ENCODE measurements at places on chromosomes 3 and 15.

DNA sequence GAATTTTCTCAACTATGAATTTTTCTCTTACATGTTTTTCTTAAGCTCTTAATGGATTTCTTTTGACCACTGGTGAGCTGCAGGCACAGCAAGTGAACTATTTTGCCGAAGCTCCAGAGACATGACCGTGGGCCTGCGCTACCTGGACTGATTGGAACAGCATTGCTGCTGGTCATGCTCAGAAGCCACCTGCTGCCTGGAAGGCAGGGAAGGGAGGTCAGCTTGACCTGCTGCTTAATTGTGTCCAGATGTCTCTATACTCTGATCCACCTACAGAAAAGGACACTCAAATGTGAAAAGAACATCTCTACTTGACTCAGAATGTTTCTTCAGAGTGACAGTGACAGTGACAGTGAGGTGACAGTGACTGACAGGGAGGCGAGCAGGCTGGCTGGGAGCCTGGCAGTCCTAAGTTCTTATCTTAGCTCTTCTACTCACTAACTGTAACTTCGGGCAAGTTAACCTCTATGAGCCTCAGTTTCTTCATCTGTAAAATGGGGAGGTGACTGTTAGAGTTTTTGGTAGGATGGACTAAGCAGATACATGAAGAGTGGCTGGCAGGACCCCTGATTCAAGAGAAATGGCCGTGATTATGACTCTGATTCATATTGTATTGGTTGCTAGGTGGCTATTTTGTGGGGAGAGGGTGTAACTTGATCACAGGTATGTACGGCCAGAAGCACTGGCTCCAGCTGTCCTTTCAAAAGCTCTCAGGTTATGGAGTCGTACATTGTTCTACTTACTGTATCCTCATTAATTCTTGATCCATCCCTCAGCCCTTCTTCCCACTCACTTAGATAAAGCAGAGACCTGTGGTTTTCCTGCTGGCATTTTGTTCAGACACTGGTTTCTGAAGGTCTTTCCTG, 54.8 kb upstream of the DLG1 start:
- peak; percentile 25 for DNase-seq

GRCh38 chr3:56295161-56295560, 173.1 kb downstream of the ERC2 start:
- DNase-seq, result no peak

DNA sequence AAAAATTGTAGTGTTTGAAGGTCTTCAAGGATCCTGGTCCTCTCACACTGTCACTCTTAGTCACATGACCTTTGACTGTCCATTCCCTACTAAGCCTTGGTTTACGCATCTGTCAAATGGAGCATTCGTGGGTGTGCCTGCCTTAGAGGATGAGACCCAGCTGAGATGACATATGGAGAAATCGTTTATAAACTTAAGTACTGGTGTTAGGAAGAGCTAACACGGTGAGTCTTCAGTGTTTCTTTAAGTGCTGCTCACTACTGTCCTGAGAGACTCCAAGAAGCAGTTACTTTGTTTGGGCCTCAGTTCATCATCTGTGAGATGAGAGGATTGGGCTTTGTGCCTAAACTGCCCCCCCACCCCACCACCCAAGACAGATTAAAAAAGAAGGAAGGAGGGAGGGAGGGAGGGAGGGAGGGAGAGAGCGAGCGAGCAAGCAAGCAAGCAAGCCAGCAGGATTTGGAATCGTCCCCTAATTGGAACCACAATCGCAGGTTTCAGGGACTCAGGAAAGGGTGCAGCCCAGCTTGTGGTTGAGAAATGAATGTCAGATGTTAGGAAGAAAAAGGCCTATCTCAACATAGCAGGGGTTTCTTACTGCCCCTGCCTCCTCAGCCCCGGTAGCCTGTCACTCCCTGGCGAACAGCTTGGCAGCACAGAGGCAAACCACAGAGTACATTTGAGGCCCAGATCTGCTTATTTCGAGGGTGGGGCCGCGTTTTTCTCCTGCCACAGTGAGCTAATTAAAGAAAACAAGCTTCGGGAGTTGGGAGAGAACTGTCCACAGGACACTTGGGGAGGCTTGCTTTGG, 32.7 kb downstream of the SMAD3 start:
- DNase-seq, result peak; percentile 99

GRCh38 chr3:8931342-8931741, 31.9 kb downstream of the RAD18 start:
- no peak for DNase-seq

- DNase-seq, result no peak
Measured at GRCh38 chr15:65938604-65939003, 69.3 kb downstream of the RAB11A start.

DNA sequence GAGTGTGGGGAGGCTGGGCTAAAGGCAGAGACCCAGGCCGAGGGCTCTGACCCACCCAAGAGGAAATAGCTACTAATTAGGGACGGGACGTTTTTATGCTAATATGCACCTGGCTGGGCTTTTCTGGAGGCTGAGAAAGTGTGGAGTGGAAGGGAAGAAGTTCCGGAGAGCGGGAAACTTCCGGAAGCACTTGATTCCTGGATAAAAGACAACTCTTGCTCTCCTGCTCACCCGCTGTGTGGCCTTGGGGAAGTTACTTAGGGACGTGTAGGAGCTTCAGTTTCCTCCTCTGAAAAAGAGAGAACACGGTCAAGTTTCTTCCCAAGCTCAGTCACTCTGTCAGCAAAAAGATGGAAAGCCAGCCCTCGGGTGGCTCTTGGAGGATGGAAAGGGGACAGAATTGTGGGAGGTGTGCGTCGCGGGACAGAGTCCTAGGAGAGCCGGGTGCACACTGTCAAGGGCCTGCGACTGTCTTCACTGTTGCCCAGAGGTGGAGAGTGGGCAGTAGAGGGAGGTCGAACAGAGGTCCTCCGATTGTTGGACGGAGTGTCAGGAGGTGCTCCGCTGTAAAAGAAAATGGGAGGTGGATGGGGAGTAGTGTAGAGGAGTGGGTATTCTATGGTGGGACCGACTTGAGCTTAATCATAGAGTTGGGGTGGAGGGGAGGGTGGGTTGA, 43.2 kb downstream of the EPHB3 start:
- no peak for DNase-seq

GRCh38 chr3:114144909-114145688, 33.8 kb downstream of the DRD3 start:
- DNase-seq, result peak; percentile 92

- DNase-seq, result peak; percentile 77
Measured at GRCh38 chr3:119293871-119294695, at the start of gene ARHGAP31. TSS of gene ARHGAP31 (plus strand) at chr3:119294383. CDS start at chr3:119294905, 522 bp downstream.

DNA sequence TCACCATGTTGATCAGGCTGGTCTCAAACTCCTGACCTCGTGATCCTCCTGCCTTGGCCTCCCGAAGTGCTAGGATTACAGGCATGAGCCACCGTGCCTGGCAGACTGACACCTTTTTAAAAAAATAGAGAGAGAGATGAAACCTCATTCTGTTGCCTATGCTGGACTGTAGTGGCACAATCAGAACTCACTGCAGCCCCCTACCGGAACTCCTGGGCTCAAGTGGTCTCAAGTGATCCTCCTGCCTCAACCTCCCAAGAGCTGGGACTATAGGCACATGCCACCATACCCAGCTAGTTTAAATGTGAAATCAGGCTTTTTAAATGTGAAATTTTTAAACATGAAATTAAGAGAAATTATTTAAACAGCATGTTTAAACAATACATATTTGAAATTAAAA, 265.2 kb upstream of the UBE2E1 start:
- peak; percentile 9 for DNase-seq

- DNase-seq, result no peak
Measured at GRCh38 chr3:195565716-195566115, 18.0 kb downstream of the APOD start.

GRCh38 chr15:99413955-99414754, 151.6 kb upstream of the MEF2A start:
- DNase-seq, result no peak

GRCh38 chr3:195021692-195022091, 249.3 kb downstream of the XXYLT1 start:
- DNase-seq, result no peak

- DNase-seq, result peak; percentile 64
Measured at GRCh38 chr3:14548321-14548729, 8.2 kb upstream of the GRIP2 start.

DNA sequence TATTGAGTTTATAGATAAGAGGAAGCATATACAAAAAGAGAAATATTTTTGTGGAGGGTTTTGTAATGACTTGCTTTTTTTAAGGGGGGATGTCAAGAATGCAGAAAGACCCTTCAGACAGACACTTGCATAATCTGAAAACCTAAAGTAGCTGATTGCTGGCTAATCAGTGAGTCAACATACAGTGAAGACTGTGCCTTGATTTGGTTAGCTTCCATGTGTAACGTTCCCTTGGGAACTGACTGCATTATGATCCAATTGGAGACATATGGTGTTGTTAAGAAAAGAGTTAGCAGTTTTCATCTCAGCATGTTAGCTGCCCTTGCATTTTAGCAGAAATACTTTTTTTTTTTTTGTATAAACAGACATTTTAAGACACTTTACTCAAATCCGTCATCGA, 483.2 kb downstream of the RBMS3 start:
- DNase-seq, result peak; percentile 57

GRCh38 chr3:45554006-45554666, 40.4 kb upstream of the LIMD1 start:
- peak; percentile 94 for DNase-seq

GRCh38 chr3:177760803-177761202, 563.5 kb upstream of the TBL1XR1 start:
- no peak for DNase-seq

DNA sequence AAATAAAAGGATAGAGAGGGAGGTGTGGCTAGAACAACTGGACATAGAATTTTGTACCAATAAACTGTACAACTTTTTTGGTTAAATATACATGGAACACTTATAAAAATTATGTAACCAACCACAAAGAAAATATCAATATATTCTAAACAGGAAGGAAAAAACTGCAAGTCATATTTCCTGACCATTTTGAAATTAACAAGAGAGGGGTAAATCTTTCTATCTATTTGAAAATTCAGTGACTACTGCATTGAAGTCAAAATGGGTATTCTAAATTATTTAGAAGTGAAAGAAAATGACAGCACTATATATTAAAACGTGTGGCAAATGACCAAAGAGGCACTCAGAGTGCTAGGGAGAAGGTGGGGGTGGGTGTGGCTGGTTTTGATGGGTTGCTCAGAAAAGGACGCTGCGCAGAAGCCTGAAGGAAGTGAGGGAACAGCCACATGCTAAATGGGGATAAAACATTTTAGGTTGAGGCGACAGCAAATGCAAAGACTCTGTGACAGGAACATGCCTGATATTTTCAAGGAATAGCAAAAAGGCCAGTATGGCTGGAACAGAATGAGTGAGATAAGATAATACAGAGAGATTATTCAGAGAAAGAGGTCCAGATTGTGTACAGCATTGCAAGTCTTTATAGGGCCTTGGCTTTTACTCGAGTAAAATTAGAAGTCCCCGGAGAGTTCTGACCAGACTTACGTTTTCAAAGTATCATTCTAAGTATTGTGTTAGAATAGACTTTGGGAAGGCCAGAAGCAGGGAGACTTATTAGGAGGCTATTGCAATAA, 41.1 kb downstream of the ERICH6 start:
- DNase-seq, result no peak

- peak; percentile 9 for DNase-seq
Measured at GRCh38 chr3:43345877-43346276, 59.5 kb downstream of the SNRK start.

GRCh38 chr3:34405159-34405558, 606.7 kb downstream of the PDCD6IP start:
- DNase-seq, result no peak

DNA sequence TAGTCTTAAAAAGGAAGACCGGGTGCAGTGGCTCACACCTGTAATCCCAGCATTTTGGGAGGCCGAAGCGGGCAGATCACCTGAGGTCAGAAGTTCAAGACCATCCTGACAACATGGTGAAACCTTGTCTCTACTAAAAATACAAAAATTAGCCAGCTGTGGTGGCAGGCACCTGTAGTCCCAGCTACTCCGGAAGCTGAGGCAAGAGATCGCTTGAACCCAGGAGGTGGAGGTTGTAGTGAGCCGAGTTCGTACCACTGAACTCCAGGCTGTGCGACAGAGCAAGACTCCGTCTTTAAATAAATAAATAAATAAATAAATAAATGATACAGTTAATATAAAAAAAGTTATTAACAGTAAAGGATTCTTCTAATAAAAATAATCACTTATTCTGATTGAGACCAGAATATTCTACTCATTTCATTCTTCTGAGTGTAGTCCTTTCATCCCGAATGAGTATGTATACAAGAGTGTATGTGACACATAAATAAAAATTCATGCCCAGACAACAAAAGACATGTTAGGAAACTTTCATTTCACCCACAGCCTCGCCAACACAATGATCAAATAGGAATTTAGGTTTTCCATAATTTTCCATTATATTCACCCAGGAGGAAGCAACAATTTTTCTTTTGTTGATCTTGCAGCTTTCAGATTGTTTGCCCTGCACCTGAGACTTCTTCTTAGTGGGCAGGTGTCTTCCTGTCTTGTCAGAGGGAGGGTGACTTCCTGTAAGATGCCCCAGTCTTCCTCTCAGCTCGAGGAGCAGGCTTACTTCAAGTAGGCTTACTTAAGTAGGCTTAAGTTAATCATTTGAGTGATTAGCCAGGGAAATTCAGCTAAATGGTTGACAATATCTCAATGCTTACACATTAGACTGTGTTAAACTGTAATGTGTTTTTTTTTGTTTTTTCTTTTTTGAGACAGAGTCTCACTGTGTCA, 7.8 kb upstream of the NUP210 start:
- no peak for DNase-seq

DNA sequence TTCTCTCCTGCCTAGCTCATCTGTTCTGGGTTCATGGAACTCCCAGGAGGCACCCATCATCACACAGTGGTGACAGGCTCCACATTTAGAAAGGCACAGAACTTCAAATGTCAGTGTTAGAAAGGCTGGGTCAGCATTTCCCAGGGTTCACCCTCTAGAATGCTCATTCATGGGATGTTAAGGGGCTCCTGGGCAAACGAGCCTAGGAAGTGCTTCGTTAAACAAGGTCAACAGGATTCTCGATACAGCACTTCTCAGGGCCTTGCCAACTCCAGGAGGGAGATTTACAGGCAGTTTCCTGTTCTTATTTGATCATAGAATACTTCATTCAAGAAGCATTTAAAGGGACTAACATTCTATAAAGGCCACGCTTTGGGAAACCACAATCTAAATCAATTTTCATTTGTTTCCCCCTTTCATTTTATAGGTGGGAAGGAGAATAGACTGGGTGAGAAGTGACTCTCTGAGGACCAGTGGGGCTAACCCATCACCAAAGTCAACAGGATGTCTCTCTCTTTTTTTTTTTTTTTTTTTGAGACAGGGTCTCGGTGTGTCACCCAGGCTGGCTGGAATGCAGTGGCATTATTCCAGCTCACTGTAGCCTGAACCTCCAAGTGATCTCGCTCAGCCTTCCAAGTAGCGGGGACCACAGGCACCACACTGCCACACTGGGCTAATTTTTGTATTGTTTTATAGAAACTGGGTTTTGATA, 14.3 kb downstream of the IGDCC4 start:
- DNase-seq, result no peak

GRCh38 chr15:29840926-29841325, 18.7 kb upstream of the TJP1 start:
- DNase-seq, result no peak

DNA sequence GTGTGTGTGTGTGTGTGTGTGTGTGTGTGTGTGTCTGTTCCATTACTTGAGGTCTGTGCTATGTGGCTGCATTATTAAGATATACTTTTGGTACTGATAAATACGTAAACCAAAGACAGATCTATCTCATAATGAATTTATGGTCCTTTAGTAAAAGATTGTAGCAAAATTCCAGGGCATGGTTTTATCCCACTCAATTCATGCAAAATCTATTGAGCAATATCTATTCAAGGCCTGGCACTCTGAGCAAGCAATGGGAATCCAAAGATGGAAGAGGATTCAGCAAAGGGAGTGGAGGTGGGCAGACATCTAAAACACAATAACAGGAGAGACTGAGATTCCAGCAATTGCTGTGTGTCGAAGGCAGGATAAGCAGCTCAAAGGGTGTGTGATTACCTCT, 86.8 kb downstream of the RFTN1 start:
- DNase-seq, result no peak
